ENCODE measurements at places on chromosomes 6 and 20.

GRCh38 chr20:39117491-39117890 lies 155.3 kb downstream of the DHX35 start:
- no peak for DNase-seq

GRCh38 chr6:3453413-3454272 lies 3.2 kb downstream of the SLC22A23 start:
- DNase-seq: no peak

- no peak for DNase-seq
These were observed 23.2 kb upstream of the SPAG4 start for GRCh38 chr20:35592339-35592974.

GRCh38 chr6:149867876-149868640 lies 3.9 kb upstream of the LRP11 start:
- DNase-seq: no peak

GRCh38 chr20:50095476-50096078 lies 17.4 kb downstream of the UBE2V1 start:
- DNase-seq: no peak

DNA sequence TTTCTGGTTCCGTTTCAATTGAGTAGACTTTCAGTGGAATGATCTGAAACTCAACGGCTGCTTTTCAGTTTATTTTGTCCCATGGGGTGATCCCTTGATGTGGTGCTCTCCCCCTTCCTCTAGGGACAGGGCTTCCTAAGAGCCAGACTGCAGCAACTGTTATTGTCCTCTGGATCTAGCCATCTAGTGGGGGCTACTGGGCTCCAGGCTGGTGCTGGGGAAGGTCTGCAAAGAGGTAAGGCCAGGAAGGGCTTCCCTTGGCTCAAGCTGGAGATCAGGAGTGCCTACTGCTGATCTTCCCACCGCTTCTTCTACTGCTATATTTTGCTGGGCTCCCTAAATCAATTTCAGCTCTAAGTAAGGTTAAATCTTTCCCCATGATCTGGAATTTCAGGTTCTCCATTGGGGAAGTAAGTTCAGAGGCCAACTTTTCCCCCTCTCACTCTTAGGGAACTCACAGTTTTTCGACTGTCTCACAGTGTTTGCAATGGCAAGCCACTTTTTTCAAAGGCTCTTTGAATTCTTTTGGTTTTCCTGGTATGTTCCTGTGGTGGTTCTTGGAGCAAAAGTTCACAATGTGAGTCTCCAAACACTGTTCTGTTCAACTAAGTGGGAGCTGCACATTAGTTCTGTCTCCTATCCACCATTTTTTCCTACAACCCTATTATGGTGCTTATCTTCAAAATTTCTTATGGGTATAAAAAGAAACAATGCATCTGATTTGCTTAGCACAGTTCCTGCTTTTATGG lies 286.2 kb upstream of the EXOC2 start:
- DNase-seq: no peak

GRCh38 chr6:69019832-69020231 lies 384.8 kb downstream of the ADGRB3 start:
- no peak for DNase-seq

DNA sequence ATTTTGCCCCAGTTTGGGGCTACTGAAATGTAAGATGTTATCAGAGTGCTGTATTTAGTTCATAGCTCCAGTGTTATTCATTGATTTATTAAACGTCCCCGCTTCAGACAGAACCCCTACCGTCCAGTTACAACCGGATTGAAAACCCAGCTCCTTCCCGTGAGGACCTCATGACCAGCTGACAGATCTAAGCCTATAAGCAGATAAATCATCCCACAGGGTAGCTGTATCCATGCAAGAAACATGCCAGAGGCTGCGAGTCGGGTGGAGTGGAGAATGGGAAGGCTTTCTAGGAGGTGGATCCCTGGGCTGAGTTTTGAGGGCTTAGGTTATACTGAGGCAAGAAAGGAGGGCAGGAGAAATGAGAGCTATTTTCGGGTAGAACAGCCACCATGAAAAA lies 260.0 kb downstream of the ARID1B start:
- DNase-seq: no peak

DNA sequence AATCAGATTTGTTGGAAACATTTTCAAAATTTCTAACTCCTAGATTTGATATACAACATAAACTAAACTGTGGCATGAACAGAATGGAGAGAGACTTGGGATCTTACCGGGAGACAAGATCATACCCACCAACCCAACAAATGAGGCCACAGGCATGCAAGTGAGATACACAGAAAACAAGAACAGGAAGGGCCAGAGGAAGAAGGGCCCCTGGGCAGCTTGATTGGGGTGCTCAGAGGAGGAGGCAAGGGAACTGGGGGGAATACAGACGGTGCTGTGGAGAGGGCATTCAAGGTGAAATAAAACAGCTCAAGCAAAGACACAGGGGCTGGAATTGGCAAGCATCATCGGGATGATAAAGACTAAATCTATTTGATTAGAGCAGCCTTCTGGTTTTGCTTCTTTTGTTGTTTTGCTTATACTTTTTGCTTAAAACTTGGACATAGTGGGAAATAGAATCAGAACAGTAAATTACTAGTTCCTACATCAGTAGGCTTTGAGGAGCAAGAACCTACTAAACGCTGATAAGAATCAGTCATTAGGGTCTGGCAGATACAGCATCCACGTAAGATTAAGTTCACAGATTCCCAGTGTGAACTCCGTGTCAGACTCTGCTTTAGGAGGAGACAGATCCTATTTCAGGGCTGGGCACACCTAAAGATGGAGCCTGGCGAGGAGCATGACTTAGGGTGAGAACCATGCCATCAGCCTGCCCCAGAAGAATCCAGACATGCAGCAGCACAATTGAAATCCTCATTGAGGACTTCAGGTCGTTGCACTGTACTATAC lies 3.5 kb upstream of the RAMACL start:
- DNase-seq: no peak

DNA sequence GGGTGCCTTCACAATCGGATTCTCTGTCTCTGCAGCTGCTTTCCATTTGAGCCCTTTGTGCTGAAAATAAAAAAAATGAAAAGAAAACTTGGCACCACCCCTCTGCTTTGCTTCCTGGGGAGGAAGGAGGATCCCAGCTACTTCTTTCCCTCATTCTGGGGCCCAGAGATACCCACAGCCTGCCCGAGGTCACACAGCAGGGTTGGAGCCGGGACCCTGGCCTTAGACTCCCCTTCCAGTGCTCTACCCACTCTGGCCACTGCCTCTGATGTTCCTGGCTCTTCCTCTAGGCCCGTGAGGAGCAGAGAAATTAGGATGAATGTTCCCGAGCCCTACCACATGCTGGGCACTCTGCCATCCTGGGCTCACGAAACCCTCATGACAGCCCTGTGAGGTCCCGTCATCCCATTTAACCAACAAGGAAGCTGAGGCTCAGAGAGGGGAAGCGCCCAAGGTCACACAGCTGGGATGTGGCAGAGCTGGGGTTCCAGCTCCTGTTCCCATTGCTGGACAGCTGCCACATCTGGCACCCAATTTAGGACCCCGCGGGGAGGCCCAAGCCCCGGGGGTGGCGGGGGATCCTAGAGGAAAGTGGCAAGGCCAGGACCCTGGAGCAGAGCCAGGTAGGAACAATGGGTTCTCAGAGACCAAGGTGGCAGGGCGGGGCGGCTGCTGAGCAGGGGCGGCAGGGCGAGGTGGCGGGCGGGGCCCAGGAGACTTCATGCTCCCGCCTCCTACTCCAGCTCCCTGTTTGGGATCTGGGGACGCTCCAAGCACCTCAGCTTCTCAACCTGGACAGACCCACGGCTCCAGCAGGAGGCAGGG lies 76.6 kb downstream of the CEBPB start:
- no peak for DNase-seq

- DNase-seq: no peak
These were observed 34.3 kb downstream of the FNDC1 start for GRCh38 chr6:159203304-159204005.

DNA sequence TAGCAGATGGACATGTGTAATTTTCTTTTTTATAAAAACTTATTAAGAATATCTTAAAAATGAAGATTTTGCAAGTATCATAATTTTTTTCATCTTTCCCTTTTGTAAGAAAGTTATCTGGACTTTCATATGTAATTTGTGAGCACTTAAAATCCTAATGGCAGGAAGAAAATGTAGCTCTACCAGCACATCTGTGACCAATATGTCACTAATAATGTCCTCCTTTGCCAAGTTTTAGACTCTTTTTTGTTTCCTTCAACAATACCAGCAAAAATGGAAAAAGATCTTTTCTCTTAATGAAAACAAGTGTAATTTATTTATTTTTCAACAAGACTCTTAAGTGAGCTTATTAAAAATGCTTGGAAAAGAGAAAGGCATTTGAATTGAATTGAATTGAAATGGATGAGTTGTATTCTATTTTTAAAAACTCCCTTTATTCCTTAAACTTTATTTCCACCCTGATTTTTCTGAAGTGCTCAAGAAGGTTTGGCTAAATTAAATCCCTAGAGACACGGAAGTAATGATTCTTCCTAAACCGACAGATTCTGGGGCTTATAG lies 110.7 kb downstream of the KIF6 start:
- no peak for DNase-seq

DNA sequence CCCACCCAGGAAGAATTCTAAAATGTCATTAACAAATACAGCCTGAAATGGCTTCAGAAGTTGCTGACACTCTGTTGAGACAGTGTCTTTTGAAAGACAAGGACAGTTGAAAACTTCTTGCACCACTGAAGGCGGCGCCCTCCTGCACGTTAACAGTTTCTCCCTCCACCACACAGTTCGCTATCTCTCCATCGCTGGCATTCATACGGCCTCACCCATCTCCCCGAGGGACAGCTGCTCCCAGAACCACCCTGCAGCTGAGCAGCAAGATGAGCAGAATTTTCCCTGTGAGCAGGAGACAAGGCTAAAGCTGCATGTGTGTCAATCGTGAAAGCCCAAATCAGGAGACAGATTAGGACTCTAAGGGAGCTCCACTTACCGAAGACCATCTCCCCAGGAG lies 113.3 kb downstream of the LY86 start:
- no peak for DNase-seq

DNA sequence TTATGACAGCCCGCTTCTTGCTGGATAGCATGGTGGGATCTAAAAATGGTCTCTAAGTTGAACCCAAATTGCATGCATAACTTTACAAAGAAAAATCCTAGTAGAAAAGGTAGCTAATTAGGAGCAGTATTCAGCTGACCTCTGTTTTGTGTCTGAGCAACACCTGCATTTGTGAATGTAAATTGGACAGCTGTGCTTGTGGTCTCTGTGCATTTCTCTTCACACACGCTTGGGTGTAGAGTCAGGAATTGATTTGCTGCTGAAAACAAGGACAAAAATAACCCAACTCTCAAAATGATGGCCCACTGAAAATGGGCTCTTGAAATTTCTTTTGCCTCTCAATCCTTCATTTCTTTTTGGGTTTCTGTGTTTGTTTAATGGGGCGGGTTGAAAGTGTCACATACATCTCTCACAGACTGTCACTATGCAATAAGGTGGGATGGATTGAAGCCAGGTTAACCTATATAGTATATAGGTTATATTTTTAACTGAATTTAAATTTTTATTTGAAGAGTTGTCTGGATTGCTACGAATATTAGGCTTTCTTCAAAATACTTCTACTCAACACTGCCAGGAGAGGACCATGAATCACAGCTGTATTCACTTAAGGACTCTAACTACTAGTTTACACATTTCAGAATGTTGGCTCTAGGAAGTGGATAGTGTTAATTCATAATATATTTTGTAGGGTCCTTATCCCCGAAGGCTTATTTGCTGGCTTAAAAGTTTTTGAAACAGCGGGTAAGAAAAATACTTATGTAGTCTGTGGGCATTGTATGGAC lies 46.5 kb downstream of the SOBP start:
- no peak for DNase-seq

DNA sequence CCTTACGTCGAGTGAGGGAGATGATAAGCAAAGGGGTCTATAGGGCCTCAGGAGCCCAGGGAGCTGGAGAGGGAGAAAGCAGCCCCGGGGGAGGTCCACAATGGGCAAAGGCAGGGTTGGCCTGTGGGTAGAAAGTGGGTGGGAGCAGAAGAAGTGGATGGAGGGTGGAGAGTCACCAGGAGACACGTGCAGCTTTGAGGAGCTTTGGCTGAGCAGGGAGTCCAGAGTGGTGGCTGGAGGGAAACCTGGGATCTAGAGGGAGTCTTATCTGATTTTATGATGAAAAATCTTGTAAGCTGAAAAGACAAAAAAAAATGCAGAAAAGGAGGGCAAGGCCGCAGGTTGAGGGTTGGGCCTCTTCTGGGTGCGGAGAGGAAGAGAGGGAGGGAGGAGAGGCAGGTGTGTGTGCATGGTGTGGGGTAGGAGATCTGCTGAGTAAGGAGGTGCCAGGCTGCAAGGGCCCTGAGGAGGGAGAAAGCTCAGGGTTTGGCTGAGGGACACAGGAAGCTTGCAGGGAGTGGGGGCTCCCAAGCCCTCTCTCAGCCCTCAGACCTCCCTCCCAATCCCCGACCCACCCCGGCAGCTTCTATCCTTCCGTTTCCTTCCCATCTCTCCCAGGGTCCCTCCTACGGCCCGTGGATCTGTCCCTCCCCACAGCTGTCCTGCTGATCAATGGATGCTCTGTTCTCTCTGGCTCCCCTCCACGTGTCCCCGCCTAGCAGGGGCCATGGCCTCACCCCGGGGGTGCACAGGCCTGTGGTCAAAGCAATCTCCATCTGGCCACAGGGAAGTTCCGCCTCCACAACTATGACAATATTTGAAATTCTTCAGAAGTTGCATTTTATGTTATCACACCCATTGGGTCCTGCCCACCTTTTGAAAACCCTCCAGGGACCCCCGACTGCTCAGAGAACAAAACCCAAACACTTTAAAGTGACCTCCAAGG lies 17.1 kb upstream of the BPI start:
- DNase-seq: no peak

GRCh38 chr20:25706793-25707192 lies 10.1 kb upstream of the ZNF337 start:
- no peak for DNase-seq

DNA sequence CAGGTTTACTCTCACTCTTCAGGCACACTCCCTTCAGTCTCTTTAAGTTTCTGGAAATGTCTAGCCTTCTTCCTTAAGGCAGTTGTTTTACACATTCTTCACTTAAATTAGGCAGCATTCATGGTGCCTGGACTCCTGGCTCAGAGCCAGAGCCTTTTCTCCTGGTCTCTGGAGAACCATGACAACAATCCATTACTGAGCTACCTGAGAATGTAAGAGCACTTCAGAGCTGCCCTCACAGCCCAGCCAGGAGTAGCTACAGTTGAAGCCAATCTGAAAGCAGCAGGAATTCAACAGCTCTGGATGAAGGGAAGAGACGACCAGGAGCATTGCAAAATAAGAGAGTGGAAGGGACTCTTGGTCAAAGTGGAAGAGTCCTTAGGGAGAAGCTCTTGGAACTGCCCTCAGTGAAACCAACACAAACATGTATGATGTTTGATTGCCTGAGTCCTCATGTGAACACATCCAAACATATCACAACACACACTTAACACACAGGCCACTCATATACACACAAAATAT lies 416.8 kb upstream of the SPTLC3 start:
- no peak for DNase-seq

DNA sequence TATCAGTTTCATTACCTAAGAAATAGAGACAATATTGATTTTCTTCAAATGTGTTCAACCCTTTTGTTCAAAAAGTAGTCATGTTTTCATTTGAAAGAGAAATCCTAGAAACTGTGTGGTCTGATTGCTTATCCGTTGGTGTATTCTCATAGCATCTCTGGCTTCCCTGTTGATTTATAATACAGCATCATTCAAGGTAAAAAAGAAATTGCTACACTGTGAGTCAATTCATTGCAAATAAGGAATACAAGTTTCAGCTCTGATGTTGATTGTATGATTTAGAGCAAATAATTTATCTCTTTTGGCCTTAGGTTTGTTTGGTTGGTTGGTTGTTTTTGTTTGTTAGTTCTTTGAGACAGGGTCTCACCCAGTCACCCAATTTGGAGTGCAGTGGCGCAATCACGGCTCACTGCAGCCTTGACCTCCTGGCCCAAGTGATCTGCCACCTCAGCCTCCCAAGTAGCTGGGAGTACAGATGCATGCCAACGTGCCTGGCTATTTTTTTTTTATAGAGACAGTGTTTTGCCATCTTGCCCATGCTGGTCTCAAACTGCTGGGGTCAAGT lies 185.5 kb upstream of the TNFAIP3 start:
- no peak for DNase-seq

Data from HEK293T (cell line).